Body of pancreas (tissue), 4 donors: ENCODE measurements at places on chromosomes 4 and X. TPM values are rescaled to one million over a fixed set of nuclear protein-coding genes. Genes with fewer than 3 reads are reported as not detected.
A peak's percentile ranks its signal among the peaks of the same experiment; 100 is the strongest.

Gene MAGED4B
- 7.3 TPM for total RNA-seq

Gene CD38
- 2.6 TPM for total RNA-seq

Gene PNMA6A
- total RNA-seq, result 1.3 TPM

Gene PARM1
- 28.7 TPM for total RNA-seq

Gene MAGEA11
- not detected for total RNA-seq

Gene PAGE2B
- total RNA-seq, result not detected

Gene CDX4
- not detected for total RNA-seq

Gene MAGEA1
- total RNA-seq, result not detected

Gene GYPE
- not detected for total RNA-seq

Gene DACH2
- total RNA-seq, result 0.26 TPM

Gene PJA1
- 8.2 TPM for total RNA-seq

GRCh38 chr4:38080061-38080974 lies 120.1 kb downstream of the PTTG2 start:
- H3K36me3 ChIP-seq, result no peaks in the 10 kb centered on the region
- H3K27me3 ChIP-seq, result no peaks in the 10 kb centered on the region
- H3K4me3 ChIP-seq, result no peak overlapping the region
- no peak for DNase-seq
- H3K4me1 ChIP-seq, result peaks cover 18% of the 10 kb centered on the region

DNA sequence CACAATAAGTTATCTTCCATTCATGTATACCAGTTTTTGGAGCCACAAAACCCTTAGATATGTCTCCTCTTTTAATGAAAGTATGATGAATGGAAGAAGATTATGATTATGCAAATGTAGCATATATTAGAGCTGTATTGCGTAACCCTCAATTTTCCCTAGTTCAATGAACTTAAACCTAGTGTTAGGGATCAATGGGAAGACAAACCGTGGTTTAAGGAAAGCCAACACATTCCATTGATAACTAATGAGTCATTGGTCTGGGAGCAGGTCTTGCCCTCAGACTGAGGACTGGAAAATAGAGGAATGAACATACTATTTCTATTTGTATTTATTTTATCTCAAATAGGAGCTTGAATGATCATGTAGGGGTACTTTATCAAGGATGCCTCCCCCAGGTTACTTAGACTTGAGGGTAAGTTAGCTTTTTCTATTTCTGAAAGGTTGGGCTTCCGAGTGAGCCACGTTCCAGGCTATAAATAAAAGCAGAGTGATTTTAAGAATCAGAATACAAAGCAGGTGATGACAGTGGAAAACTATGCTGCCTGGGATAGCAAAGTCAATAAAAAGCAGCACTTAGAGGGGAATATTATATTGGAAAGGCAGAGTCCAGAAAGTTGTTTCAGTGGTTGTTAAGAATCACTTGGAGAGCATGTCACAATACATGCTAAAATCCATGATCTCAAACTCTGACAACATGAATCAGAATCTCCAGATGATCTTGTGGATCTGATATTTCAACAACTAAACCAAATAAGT lies 356.0 kb downstream of the ADAM29 start:
- no peak overlapping the region for H3K27ac ChIP-seq
- H3K4me3 ChIP-seq, result no peak overlapping the region
- no peaks in the 10 kb centered on the region for H3K36me3 ChIP-seq
- H3K27me3 ChIP-seq, result no peaks in the 10 kb centered on the region
- DNase-seq, result no peak

GRCh38 chr4:60723796-60724195 lies 476.3 kb upstream of the ADGRL3 start:
- no peak for DNase-seq
- no peak overlapping the region for H3K4me3 ChIP-seq
- no peaks in the 10 kb centered on the region for H3K27me3 ChIP-seq
- no peak overlapping the region for H3K27ac ChIP-seq
- no peaks in the 10 kb centered on the region for H3K4me1 ChIP-seq
- H3K36me3 ChIP-seq, result no peaks in the 10 kb centered on the region

DNA sequence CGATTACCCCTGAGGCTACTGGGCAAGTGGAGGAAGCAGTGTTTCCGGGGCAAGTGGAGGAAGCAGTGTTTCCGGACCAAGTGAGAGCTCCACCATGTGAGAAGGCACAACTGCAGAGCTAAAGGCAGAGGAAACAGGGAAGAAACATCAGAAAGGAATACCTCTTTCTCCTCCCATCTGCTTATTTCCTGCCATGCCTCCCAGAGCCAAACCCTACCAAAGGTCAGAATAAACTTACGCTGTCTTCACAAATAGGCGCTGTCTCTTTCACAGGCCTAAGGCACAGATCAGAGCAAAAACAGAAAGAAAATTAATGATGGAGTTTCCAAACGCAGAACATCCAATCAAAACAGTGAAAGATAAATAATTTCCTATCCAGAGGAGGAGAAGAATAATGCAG lies 153.0 kb downstream of the ATOH1 start:
- no peaks in the 10 kb centered on the region for H3K27me3 ChIP-seq
- no peak overlapping the region for H3K4me3 ChIP-seq
- no peak overlapping the region for H3K27ac ChIP-seq
- H3K4me1 ChIP-seq, result no peaks in the 10 kb centered on the region

DNA sequence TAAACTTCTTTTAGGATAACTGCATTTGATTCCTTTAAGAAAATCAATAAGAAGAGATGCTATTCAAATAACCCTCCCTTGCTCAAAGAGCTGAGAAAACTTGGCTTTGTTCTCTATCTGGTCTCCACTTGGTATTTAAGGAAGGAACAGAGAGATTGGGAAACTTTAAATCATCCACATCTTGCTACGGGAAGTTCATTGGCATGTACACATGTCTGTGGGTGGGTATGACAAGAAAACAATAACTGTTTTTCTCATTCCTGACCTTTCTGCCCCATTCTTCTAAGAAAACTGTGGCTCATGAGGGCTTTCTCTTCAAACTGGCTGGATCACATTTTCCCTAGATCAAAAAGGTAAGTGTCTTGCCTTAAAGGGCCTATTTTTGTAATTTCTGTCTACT lies 6.0 kb downstream of the SEL1L3 start:
- DNase-seq, result no peak
- no peaks in the 10 kb centered on the region for H3K36me3 ChIP-seq
- H3K4me1 ChIP-seq, result peaks cover 52% of the 10 kb centered on the region
- H3K27ac ChIP-seq, result peak overlapping the region; percentile 5
- no peaks in the 10 kb centered on the region for H3K27me3 ChIP-seq
- H3K4me3 ChIP-seq, result no peak overlapping the region

- no peaks in the 10 kb centered on the region for H3K27me3 ChIP-seq
- no peak overlapping the region for H3K4me3 ChIP-seq
- H3K4me1 ChIP-seq, result no peaks in the 10 kb centered on the region
- no peak overlapping the region for H3K27ac ChIP-seq
Measured at GRCh38 chrX:40209951-40210617, 112.3 kb upstream of the BCOR start.

GRCh38 chrX:87397103-87397886 lies 120.3 kb upstream of the KLHL4 start:
- no peaks in the 10 kb centered on the region for H3K27me3 ChIP-seq
- H3K4me1 ChIP-seq, result no peaks in the 10 kb centered on the region
- H3K36me3 ChIP-seq, result no peaks in the 10 kb centered on the region
- no peak overlapping the region for H3K27ac ChIP-seq
- DNase-seq, result no peak

DNA sequence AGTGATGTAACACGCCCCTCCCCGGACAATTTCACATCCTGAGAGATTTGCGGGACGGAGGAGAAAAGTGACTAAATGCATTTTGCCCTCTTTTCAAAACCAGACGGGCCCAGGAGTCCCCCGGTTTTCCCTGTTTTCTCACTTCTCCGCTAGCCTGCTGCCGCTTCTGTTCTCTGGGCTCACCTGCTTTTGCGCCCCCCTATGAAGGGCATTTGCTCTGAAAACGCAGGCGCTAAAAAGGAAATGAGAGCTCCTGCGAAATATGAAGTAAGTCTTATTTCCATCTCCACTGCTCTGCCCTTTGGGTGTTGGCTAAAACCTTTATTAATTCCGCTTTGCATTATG lies 613 bp upstream of the TMEM47 start:
- H3K27ac ChIP-seq, result peak overlapping the region; percentile 44
- H3K4me3 ChIP-seq, result no peak overlapping the region
- peaks cover 5% of the 10 kb centered on the region for H3K4me1 ChIP-seq
- no peaks in the 10 kb centered on the region for H3K36me3 ChIP-seq

DNA sequence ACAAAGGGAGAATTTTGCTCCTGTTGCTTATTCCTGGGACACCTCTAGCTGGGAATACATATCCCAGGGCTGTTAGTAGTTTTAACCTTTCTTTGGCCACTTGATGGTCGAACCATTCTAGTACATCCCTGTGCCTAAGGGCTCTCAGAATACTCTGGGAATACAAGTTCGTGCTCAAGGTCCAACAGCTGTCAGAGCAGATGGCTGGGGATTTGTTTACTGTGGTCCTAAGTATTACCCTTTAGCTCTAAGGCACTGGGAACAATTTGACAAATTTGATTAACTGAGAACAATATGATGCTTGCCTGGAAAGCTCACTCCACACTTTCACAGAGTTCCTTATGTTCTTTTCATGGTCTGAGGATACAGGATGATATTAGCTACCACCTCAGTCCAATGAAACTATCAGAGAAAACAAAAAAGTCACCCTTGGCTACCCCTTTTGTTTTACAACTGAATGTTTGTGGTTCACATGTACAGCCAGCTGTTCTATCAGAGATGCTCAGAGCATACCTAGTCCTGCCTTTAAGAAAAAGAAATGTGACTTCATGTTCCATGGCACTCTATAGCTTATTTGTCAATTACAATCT lies 47.4 kb upstream of the PHOX2B start:
- H3K4me1 ChIP-seq, result peaks cover 7% of the 10 kb centered on the region
- no peak overlapping the region for H3K27ac ChIP-seq
- H3K27me3 ChIP-seq, result no peaks in the 10 kb centered on the region
- H3K36me3 ChIP-seq, result no peaks in the 10 kb centered on the region
- no peak for DNase-seq
- no peak overlapping the region for H3K4me3 ChIP-seq

- no peak overlapping the region for H3K4me3 ChIP-seq
- H3K27ac ChIP-seq, result no peak overlapping the region
- H3K27me3 ChIP-seq, result no peaks in the 10 kb centered on the region
- H3K36me3 ChIP-seq, result peaks cover 2% of the 10 kb centered on the region
- no peaks in the 10 kb centered on the region for H3K4me1 ChIP-seq
Measured at GRCh38 chrX:47166126-47166525, 21.1 kb downstream of the RBM10 start.

DNA sequence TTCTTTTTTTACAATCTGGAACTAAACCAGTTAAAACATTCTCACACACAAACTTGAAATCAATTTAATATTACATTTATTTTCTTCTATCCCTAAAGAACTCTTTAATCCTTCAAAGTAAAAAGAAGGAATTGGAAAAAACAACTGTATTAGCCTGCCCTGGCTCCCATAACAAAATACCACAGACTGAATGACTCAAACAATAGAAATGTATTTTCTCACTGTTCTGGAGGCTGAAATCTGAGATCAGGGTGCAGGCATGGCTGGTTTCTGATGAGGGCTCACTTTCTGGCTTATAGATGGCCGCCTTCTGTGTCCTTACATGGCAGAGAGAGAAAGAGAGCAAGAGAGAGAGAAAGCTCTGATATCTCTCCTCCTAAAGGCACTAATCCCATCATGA lies 149.4 kb downstream of the PDGFRA start:
- H3K27ac ChIP-seq, result no peak overlapping the region
- no peak overlapping the region for H3K4me3 ChIP-seq
- no peaks in the 10 kb centered on the region for H3K4me1 ChIP-seq
- no peaks in the 10 kb centered on the region for H3K27me3 ChIP-seq
- DNase-seq, result no peak
- no peaks in the 10 kb centered on the region for H3K36me3 ChIP-seq

DNA sequence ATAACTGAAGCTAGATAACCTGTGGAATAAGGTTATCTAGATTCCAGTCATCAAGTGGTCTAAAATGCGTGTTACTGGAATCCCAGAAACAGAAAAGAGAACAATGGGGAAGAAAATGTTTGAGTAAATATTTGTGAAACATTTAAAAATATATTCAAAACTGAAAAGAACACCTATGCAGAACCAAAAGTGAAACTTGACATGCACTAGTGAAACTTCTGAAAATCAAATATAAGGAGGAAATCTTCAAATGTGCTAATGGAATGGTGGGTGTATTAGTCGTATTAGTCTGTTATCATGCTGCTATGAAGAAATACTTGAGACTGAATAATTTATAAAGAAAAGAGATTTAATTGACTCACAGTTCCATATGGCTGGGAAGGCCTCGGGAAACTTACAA lies 512.4 kb upstream of the KLHL4 start:
- no peak overlapping the region for H3K27ac ChIP-seq
- no peak overlapping the region for H3K4me3 ChIP-seq
- H3K4me1 ChIP-seq, result no peaks in the 10 kb centered on the region
- no peaks in the 10 kb centered on the region for H3K36me3 ChIP-seq
- H3K27me3 ChIP-seq, result no peaks in the 10 kb centered on the region

- H3K27me3 ChIP-seq, result no peaks in the 10 kb centered on the region
- H3K4me3 ChIP-seq, result no peak overlapping the region
- no peaks in the 10 kb centered on the region for H3K36me3 ChIP-seq
- no peak for DNase-seq
- no peak overlapping the region for H3K27ac ChIP-seq
- H3K4me1 ChIP-seq, result peaks cover 4% of the 10 kb centered on the region
Measured at GRCh38 chr4:46889410-46889809, 19.6 kb downstream of the COX7B2 start.

DNA sequence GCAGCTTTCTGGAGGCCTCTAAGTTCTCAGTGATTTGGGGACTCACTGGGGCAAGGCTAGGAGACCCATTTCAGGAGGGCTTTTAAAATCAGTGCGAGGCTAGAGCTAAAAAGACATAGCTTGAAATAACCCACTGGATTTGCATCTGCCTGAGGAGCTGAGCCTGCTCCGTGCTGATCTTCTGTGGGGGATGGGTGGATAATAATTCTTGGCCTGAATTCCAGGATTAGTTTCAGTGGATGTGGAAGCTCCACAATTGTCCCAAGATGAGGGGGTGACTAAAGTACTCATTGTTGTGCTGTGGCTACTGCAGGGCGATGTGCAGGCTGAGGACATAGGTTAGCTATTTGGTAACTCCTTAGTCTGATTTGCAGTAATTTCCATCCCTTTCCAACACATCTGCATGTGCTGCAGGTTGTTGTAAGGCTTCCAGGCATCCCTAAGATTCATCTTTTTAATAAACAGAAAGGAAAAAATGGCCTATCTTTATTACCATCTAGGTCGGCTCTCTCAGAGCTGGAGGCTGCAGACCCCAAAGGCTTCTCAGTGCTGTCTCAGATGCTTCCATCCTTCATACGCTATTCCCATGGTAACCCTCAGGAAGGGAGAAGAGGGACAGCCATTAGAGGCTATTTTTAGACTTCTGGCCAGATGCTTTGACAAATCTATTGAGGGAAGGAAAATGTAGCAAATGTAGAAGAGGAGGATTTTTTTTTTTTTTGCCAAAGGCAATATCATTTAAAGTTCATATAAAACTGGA lies 63.4 kb downstream of the GRXCR1 start:
- no peaks in the 10 kb centered on the region for H3K4me1 ChIP-seq
- no peak for DNase-seq
- no peaks in the 10 kb centered on the region for H3K36me3 ChIP-seq
- no peaks in the 10 kb centered on the region for H3K27me3 ChIP-seq
- no peak overlapping the region for H3K27ac ChIP-seq
- H3K4me3 ChIP-seq, result no peak overlapping the region

- no peaks in the 10 kb centered on the region for H3K27me3 ChIP-seq
- H3K4me1 ChIP-seq, result no peaks in the 10 kb centered on the region
- H3K27ac ChIP-seq, result no peak overlapping the region
- DNase-seq, result no peak
Measured at GRCh38 chr4:147327322-147327721, 153.6 kb upstream of the EDNRA start.

GRCh38 chr4:10212901-10213300 lies 96.3 kb upstream of the WDR1 start:
- H3K27me3 ChIP-seq, result no peaks in the 10 kb centered on the region
- no peak overlapping the region for H3K4me3 ChIP-seq
- no peaks in the 10 kb centered on the region for H3K36me3 ChIP-seq
- no peak for DNase-seq
- H3K27ac ChIP-seq, result no peak overlapping the region
